Cortex of kidney (tissue), 1 donor: ENCODE measurements at places on chromosomes 6 and 20.

- no peak for DNase-seq
Observed at GRCh38 chr6:90846824-90847223, 260.0 kb upstream of the MAP3K7 start.

- no peak for DNase-seq
Observed at GRCh38 chr6:1868561-1869261, 259.0 kb downstream of the FOXC1 start.

DNA sequence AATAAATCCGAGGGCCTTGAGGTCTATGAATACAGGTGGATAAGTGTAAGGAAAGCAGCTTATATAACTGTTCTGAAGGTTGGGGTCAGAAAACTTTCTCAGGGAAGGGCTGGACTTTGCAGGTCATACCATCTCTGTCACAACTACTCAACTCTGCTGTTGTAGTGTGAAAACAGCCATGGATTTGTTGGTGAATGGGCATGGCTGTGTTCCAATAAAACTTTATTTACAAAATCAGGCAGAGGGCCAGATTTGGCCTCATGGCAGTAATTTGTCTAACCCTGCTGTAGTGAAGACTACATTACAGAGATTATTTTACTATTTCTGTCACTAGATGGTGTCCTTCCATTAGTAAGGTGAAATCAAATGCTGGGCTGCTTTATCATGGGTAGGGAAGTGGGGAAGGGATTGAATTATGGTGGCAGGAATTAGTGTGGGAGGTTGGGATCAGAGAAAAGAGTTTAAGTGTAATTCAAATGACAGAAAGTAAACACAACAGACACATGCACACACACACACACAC, 409.6 kb upstream of the CHD6 start:
- no peak for DNase-seq

DNA sequence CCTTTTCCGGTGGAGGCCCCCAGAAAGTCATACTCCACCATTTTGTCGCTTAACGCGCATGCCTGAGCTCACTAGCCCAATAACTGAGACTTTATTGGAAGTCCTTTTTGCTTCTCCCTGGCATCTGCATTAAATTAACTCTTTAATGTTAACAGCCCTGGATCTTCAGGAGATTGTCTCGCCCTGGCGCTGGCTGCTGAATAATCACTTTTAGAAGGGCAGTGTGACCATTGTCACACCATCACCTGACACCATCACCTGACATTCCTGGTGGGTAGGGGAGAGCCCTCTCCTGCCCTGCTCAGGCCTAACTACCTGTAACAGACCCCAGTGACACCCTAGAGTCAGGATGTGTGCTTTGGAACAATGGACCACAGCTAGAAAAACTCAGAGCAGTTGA, 115.5 kb upstream of the SNX9 start:
- DNase-seq = no peak
